ENCODE measurements at places on chromosomes 5 and 9. TPM values are rescaled to one million over a fixed set of nuclear protein-coding genes. Genes with fewer than 3 reads are reported as not detected.
A peak's percentile ranks its signal among the peaks of the same experiment; 100 is the strongest.

FOXI1 gene
- not detected for total RNA-seq

GRCh38 chr5:145633474-145633873, 201.7 kb downstream of the PRELID2 start:
- DNase-seq: no peak

- DNase-seq: no peak
These were observed 213.7 kb upstream of the NR4A3 start for GRCh38 chr9:99607842-99608448.

KCNMB1 gene
- total RNA-seq: not detected

- no peak for DNase-seq
These were observed 26.9 kb downstream of the SLC46A2 start for GRCh38 chr9:112863746-112864145.

DNA sequence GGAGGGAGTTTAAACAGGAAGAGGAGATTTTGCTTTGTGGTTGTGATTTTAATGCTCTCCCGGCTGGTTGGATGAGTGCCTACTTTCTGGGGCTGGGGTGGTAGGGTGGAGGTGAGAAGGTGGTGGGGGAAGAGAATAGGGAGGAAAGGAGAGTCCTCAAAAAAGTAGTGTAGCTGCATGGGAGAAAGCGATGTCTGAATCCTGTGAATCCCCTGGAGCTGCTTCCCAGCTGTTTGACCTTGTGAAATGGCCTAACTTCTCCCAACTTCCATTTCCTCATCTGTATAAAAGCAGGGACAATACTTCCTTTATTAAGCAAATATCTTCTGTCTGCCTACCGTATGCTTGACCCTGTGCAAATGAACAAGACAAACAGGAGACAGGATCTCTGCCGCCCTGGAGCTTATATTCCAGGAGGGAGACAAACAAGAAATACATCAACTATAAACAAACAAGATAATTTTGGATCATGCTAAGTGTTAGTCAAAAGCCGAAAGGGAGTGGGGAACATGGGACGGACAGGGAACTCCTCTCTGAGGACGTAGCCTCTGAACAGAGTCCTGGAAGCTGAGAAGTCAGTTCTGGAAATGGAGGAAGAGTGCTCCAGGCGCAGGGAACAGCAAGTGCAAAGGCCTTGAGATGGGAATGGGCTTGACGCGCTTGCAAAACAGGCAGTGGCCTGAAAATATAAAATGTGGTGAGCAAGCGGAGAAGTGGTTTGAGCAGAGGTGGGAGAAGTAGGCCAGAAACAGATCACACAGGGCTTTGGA, 103.5 kb downstream of the SPRY4 start:
- DNase-seq: peak; percentile 58

- no peak for DNase-seq
These were observed 306.2 kb downstream of the SEMA5A start for GRCh38 chr5:9239626-9240025.

CTXN3 gene
- not detected for total RNA-seq

DNA sequence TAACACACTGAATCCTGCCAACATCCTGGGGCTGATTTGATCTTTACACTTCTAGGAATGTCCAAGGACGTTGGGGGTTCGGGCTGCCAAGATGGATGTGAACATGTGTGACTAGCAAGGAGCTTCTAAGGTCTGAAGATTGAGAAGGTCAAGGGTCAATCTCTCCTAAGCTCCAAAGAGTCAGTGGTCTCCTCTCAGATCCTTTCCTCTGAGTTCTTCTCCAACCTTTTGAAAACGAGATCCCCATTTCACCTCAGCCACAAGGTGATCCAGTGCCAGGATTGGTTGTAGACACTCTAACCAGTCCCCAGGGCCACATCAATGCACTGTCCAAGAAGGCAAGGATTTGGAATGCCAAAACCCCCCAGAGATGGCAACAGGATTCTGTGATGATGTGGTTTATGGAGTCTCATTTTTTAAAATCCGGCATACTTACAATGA, 266.8 kb downstream of the NDUFS4 start:
- no peak for DNase-seq

- DNase-seq: no peak
These were observed 114.4 kb downstream of the AUH start for GRCh38 chr9:91247278-91247677.

RELL2 gene
- total RNA-seq: 8.4 TPM

DNA sequence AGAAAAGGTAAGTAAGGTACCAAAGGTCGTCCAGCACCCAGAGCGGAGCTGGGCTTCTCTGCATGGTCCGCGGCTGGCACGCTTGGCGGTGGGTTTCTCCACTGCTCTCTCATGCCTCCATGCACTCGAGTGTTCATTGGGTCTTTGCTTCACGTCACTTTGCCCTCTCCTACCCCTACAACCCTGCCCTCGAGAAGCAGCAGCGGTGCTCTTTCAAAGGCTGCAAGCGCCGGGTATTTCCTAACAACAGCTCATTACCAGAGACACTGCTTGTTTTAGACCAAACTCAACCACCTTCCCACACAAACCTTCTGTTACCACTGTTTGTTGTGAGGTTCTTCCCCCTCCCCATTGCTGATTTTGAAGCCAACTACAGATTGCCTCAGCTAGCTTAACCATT, 21.5 kb upstream of the ZBTB34 start:
- DNase-seq: no peak

ZNF366 gene
- total RNA-seq: not detected

PCDHB16 gene
- 3.7 TPM for total RNA-seq

ANKRD18A gene
- 0.62 TPM for total RNA-seq

- DNase-seq: no peak
These were observed 47.2 kb downstream of the PTGS1 start for GRCh38 chr9:122418016-122418415.

PRDM9 gene
- total RNA-seq: 0.02 TPM

CNTNAP3 gene
- 12.8 TPM for total RNA-seq

DNA sequence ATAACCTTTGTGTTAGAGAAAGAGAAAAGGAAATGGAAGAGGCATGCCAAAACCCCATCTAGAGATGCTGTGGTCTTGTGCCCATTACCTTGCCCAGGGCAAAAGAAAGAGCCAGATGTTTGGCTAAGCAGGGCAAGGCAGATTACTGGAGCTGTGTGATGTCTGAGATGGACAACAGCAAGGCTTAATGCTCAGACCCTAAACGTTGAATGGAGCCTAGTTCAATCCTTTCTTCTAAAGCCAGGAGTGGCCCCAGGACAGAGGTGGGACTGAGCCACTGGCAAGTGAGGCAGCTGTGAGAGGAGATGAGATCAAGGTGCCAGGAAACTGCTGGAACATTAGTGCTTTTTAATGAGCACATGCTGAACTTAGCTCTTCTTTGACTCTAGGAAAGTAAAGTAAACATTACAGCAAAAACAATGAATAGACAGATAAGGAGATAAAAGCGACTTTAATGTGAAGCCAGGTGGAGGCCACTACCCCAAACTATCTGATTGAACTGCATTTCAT, 143.0 kb upstream of the EGFLAM start:
- no peak for DNase-seq

TSSK1B gene
- total RNA-seq: not detected

DNA sequence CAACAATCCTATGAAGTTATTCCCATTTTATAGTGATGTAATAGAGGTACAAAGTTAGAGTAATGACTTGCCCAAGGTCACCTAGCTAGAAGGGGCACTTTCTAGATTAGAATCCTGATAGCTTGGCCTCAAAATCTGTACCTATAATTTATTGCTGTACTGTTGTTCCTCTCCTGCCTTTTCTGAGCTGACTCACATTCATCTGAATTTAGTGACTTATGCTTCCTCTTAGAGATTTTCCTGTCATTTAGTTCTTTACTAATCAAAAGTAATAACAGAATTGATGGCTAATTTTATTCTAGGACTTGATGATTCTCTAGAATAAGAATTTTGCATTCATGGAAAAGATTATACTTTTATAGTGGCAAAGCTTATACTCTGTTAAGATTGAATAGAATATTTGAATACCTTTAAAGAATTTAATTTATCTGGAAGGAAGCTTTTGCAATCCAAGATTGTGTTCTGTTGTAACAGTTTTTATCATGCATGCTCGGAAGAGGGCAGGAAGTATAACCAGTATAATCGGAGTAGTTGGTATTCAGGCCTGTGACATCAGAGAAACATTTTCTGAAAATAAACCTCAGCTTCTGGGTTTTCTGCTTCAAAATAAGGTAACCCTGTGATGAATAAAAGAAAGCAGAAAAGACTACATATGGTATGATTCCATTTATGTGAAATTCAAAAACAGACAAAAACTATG, 21.3 kb downstream of the CYSTM1 start:
- no peak for DNase-seq

HRH2 gene
- 0.18 TPM for total RNA-seq

FSTL4 gene
- total RNA-seq: 0.47 TPM

DNA sequence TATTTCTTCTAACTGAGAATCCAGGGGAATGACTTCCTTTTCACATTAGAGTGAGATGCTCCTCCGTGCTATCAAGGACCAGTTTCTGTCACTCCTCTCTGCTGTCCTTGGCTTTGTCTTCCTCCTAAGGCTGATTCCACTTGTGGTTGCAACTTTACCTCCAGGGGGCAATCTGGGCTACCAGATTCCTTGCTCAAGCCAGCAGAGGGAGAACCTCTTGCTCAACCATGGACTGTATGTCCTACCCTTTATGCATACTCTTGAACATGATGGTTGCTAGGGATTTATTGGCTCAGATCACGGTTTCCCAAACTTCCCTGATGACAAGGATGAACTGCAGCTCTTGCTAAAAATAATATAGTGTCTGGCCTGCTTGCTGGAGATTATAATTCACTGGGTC, 24.0 kb downstream of the NNT start:
- DNase-seq: peak; percentile 78

GRCh38 chr9:73200694-73201452, 49.2 kb downstream of the ANXA1 start:
- peak; percentile 45 for DNase-seq

DNA sequence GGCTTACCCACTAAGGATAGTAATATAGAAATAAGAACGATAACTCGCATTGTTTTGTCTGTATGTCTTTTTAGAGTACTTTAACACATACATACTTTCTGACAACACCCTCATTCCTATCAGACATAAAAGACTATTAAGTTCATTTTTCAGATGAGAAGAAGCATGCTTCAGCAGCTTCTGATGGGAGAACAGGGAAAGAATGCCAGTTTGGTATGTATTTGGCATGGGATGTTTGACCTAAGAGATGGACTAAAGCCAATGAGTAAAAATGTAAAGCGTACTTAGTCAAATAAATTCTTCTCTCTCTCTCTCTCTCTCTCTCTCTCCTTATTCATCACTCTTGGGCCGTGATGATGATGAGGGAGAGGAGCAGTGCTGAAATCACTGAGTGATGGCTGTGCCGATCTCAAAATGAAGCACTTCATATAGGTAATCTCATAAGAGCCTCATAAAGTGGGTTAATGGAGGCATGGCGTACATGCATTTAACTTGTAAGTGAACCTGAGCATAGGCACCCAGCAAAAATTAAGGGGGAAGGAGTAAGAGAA, 71.5 kb downstream of the SLIT3 start:
- DNase-seq: no peak

ACOT12 gene
- not detected for total RNA-seq

All from H4 (cell line).